ENCODE measurements at places on chromosomes 2 and 18.

GRCh38 chr2:105734762-105735538 lies 9.8 kb upstream of the NCK2 start:
- DNase-seq = no peak

- DNase-seq = no peak
Measured at GRCh38 chr2:227124811-227125210, 39.2 kb downstream of the COL4A4 start.

GRCh38 chr2:230742781-230743180 lies 30.1 kb downstream of the CAB39 start:
- no peak for DNase-seq

- no peak for DNase-seq
Measured at GRCh38 chr18:60894254-60894945, 438.8 kb upstream of the CDH20 start.

- DNase-seq = no peak
Measured at GRCh38 chr2:19801367-19802080, 100.3 kb downstream of the TTC32 start.

GRCh38 chr2:133486771-133487191 lies 81.5 kb downstream of the NCKAP5 start:
- DNase-seq = no peak

GRCh38 chr18:13932285-13933025 lies 17.1 kb upstream of the MC2R start:
- DNase-seq = no peak

DNA sequence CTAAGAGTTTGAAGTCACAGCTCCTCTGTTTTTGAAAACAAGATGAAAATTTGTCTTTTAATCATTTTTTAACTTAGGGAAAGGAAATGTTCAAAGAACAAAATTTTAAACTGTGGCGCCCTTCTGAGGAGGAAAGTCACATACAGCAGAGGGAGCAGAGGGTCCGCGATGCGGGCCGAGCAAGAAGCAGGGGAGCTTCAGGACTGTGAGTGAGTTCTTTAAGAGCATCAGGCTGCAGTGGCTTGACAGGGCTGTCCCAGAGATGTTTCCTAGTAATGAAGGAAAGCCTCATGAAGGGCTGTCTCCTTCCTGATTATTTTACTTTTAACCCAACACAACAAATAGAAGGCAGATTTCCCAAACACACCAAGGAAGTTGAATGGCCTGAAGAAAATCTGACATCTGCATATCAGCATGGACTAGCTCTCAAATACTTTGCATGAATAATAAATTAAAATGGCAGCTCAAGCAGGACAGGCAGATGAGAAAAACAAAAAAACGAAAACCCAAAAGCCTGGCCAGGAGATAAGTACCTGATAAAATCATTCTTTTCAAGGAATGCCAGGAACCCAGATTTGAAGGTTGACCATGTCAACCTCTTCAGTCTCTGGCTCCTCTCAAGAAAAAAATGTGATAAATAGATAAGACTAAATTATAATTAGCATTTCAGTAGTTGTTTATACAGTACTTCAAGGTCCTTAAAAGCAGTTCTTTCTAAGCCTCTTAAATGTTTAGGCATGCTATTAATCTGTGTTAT lies 60.8 kb downstream of the SLC40A1 start:
- no peak for DNase-seq

GRCh38 chr2:64865831-64866345 lies 123.3 kb upstream of the SLC1A4 start:
- DNase-seq = no peak

- DNase-seq = no peak
Measured at GRCh38 chr18:46268671-46269070, 164.5 kb downstream of the HAUS1 start.

GRCh38 chr2:179677077-179677688 lies 184.2 kb downstream of the ZNF385B start:
- DNase-seq = no peak

DNA sequence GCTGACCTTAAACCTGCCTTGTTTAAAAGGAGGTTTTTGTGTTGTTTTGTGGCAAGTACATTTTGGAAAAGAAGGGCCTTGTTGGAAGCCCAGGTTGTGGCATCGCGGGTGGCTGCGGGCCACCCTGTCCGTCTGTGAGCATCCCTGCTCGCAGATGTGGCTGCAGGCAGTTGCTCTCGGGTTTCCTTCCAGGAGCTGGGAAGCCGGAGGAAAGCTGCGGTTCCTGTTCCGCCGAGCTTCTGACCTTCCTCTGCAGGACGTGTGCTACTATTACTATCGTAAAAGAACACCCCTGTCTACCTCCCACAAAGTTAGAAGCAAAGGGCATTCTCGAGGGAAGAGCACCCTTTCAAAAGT lies 766 bp downstream of the MFF start:
- no peak for DNase-seq

DNA sequence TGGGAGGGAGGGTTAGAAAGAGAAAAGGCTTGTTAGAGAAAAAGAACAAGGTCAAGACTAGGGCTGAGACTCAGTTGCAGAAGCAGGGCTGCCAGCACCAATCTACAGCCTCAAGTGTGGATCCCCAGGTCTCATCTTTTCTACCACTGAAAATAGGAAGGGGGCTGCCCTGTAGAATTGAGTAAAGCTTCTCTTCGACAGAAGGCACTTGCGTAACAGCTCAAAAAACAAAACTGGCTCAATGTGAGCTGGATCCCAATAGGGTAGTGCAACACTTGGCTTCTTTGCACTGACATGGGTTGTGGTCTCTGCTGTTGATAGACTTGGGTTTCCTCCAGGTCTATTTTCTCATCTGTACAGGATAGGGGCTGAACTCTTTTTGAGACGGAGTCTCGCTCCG lies 1.8 kb upstream of the MPV17 start:
- DNase-seq = no peak

DNA sequence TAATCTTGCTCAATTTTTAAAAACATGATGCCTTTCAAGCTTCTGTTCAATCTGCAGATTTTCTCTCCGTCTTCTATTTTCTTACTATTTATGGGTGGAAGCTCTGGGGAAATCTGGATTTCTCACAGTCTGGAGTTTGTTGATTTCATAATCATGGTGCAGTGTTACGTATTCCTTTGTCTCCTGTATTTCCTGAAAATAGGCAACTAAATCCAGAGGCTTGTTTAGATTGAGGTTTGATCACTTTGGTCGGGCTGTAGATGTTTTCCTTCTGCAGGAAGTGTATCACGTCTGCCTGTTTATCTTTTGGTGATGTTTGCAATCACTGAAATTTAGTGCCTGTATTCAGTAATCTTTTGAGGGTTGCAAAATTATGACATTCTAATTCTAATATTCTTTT lies 487.7 kb downstream of the LRRTM4 start:
- DNase-seq = no peak

GRCh38 chr2:55490554-55490953 lies 29.0 kb upstream of the CFAP36 start:
- no peak for DNase-seq

- DNase-seq = no peak
Measured at GRCh38 chr18:54100920-54101470, 123.5 kb downstream of the MBD2 start.

GRCh38 chr2:80050246-80050645 lies 254.3 kb downstream of the LRRTM1 start:
- DNase-seq = no peak

DNA sequence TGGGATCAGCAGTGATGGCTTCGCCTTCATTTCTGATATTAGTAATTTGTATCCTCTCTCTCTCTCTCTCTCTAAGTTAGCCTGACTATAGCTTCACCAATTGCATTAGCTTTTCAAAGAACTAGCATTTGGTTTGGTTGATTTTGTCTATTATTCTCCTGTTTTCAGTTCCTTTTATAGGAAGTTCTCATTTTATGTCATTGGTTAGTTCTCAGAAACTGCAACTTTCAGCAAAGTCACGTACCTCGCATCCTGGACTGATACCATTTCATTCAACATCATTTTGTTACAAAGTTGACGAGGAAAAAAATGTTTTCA lies 450.8 kb downstream of the EIPR1 start:
- no peak for DNase-seq

GRCh38 chr2:202147775-202148174 lies 74.7 kb downstream of the KIAA2012 start:
- DNase-seq = no peak

DNA sequence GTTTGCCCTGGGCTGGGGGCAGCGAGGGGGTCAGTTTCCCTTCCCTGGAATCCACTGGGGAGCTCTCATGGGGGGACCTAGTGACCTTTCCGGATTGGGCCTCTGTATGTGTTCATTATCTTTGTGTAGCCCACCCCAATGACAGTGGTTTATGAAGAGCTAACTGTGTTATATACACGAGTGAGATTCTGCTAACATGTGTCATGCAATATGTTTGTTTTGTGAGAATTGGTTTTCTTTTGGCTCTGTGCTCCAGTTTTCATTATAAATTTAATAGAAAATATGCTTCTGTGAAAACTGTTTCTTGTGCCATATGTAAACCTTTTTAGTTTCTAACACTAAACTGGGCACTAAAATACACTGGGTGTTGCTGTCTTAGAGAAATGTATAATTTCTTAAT lies 110.6 kb downstream of the WDSUB1 start:
- no peak for DNase-seq

DNA sequence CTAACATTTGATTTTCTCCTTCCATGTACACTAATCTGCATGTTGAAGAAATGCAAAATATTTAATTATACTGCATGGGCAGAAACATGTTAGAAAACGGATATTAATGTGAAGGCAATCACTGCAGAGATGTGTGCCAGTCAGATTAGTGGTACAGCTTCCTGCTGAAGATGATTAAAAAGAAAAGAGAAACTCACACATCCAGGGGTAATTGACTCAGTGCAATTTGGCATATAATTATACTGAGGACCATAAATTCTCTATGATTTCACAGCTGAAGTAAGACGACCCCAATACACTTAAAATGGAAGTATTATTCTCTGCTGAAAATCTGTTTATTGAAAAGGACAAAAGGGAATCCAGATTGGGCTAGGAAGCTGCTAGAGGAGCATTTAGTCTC lies 243.4 kb downstream of the TGIF1 start:
- no peak for DNase-seq

- DNase-seq = no peak
Measured at GRCh38 chr2:66867063-66867441, 432.1 kb downstream of the MEIS1 start.

DNA sequence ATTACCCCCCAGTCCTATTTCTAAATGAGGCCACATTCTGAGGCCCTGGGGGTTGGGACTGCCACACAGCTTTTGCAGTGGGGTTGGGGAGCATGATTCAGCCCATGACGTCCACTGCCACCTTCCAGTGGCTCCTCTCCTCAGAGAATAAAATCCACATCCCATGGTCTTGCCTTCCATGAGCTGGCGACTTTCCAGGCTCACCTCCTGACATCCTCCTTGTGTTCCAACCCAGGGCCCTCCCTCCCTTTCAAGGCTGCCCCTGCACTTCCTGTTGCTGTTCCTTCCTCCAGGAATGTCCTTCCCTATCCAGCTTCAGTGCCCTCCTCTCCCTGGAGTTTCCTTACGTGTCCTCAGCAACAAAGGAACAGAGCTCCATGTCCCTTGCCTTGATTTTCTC lies 187.3 kb upstream of the ID2 start:
- DNase-seq = no peak

- DNase-seq = no peak
Measured at GRCh38 chr2:124286089-124286783, 261.1 kb downstream of the CNTNAP5 start.

DNA sequence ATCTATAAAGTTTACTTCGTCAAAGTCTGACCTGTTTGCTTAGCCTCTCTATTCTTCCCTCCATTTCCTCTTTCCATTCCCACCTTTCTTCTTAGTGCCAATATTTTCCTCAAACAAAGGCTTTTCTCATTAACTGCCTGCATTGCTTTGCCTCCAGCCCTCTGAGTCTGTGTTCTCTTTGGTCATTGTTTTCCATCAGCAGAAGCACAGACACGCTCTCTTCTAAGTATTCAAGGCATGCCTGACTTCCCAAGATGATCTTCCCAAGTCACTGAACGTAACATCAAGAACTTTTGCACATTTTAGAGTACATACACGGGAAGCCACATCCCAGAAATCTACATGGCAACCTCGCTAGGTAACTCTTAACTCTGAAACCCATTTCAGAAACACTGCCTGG lies 32.6 kb upstream of the ANXA4 start:
- DNase-seq = no peak

DNA sequence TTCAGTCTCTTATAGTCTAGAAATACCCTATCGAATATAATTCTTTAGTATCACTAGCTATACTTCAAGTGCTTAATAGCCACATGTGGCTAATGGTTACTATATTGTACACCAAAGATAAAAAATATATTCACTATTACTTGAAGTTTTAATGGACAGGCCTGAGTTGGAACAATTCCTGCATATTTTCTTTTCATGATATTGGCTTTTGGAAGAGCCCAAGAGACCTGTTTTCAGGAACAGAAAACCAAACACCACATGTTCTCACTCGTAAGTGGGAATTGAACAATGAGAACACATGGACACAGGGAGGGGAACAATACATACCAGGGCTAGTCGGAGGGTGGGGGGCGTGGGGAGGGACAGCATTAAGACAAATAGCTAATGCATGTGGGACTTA lies 334.4 kb upstream of the TRIB2 start:
- DNase-seq = no peak

- DNase-seq = no peak
Measured at GRCh38 chr2:121297217-121297830, 12.3 kb upstream of the TFCP2L1 start.

- no peak for DNase-seq
Measured at GRCh38 chr2:84959095-84959565, 11.8 kb upstream of the KCMF1 start.

DNA sequence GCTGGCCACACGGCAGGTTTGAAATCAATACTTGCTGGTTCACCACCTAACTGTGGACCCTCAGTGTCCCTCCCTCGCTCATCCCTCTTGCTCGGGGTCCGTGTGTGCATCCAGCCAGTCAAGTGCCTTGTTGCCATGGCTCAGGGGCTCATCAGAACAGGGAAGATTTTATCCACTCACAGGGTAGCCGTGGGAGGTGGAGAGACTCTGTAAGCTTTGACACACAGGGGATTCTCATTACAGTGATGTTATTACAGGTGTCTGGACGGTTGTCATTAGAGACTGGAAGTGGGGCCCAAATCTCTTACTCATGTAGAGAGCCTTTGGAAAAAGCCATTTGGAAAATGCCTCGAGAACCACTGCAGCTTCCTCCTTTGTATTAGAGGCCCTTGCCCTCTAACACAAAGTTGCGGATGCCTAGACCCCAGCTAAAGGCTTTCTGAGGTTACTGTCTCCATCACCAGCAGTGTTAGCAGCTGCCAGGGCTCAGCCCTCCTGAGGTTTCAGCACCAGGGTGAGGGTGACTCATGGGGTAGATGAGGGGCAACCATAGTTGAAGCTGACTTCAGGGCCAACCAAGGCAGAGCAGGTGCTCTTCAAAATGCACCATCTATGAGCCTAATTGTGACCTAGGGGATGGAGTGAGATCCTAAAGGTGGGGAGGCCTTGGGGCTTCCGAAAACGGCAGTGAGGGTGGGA lies 195.6 kb downstream of the CLIP4 start:
- no peak for DNase-seq
